ENCODE measurements at places on chromosomes 2 and 18.

- DNase-seq: no peak
Observed at GRCh38 chr2:66526180-66526579, 91.3 kb downstream of the MEIS1 start.

- no peak for DNase-seq
Observed at GRCh38 chr2:190094316-190094871, 31.9 kb upstream of the MSTN start.

DNA sequence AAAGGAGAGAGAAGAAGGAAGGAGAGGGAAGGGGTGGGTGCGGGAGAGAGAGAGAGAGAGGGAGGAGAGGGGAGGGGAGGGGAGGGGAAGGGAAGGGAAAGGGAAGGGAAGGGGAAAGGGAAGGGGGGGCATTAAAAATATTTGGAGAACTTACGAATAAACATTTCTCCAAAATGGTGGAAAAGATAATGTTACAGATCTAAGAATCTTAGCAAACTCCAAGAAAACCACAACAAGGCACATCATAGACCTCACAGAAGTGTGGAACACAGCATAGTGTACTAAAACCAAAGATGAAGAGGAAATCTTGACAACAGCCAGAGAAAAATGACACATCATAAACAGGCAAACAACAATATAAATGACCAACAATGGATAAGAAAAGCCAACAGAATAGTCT lies 83.1 kb downstream of the CRACDL start:
- DNase-seq: no peak

DNA sequence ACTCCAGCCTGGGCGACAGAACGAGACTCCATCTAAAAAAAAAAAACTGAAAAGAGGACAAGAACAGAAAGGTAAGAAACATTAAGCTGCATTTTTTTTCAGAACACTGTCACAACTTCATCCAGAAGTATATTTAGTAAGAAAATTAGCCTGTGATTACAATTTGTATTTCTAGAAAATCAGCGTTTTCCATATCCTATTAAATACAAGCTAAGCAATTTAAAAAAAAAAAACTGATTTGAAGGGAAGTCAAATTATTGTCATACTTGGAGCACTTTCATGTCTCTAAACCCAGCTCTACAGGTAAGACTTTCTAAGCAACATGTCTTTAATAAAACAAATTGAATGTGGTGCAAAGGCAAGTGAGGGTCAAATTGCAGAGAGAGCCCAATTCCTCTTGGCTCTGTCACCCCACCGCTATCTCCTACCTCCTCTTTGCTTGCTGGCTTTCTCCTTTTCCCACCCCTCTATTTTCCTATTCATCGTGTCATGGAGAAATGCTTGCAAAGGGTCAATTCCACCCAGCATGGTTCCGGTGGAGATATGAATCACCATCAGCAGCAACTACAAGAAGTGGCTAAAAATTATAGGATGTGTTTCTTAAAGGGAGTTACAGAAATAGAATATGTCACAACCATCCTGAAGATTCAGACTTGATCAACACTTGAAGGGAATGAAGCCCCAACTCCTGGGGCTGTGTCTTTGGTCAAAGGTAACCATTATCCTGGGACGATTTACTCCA lies 68.4 kb upstream of the BCL11A start:
- no peak for DNase-seq

DNA sequence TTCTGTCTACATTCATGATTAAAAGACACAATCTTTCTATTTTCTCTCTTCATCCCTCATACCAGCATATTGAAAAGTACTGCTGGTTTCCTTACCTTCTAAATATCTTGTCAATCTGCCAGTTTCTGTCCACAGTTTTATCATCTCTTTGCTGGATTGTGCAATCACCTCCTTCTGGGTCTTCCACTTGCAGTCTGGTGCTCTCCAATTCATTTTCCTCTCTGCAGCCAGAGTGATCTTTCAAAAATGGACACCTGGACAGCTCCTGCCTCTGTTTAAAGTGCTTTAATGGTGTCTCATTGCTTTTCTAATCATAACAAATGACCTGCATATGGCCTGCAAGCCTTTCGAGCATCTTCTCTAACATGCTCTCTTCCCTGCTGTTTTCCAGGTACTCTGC lies 94.0 kb downstream of the C1QL2 start:
- DNase-seq: no peak

DNA sequence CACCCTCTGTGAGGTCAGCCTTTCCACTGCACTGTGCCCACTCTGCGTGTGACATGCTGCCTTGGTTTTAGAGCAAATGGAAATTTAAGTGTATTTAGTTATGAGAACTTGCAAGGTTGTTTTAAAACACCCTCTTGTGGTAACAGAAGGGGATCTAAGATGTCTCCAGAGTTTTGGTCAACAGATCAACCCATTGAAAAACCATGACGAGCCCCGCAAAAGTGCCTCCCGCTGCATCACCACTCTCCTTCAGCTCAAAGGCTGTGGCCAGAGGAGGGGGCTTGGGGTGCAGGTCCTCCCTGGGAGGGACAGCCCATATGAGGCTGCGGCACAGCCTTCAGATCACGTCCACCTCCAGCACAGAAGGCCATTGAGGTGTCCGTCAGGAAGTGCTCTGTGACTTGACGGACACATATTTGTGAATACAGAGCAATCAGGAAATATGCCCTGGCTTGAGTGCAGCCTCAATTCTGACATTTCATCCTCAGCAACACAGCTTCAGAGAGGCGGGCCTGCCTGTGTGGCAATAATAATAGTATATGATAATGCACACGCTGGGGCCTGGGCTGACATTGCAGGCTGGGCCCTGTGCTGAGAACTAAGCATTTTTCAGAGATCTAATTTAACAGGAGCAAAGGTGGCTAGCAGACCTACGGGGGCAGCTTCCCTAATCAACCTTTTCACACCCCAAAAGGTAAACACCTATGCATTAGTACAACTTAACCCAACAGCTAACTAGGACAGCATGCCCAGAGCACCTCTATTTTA lies 213.9 kb downstream of the ANAPC1 start:
- DNase-seq: no peak

- no peak for DNase-seq
Observed at GRCh38 chr2:17479875-17480274, 38.4 kb downstream of the RAD51AP2 start.

DNA sequence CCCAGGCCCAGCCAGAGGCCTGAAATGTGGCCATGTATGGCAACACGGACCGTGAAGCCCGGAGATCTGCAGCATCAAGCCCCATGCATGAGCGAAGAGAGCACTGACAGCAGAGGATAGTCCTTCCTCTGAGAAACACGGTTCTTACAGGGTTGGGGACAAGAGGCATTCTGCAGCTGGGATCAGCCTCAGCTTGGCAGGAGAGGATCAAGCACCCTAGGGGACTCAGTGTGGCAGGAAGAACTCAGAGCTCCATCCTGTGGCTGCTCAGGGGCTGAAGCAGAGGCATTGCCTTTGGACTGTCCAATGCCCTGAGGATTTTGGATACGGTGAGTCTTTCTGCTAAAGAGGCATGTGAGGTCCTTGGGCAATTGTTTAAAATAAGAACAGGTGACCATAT lies 368.7 kb downstream of the ZNF516 start:
- no peak for DNase-seq

- DNase-seq: no peak
Observed at GRCh38 chr2:134301928-134302260, 48.0 kb downstream of the MGAT5 start.

GRCh38 chr2:190649798-190650390 lies 1.0 kb downstream of the NAB1 start:
- peak; percentile 33 for DNase-seq

- no peak for DNase-seq
Observed at GRCh38 chr2:206776432-206776831, 11.0 kb downstream of the FASTKD2 start.

- no peak for DNase-seq
Observed at GRCh38 chr2:194260185-194260584, 1396.8 kb upstream of the SLC39A10 start.

GRCh38 chr18:75654386-75654785 lies 226.9 kb upstream of the SMIM21 start:
- DNase-seq: no peak

- DNase-seq: no peak
Observed at GRCh38 chr2:26325851-26326250, 20.1 kb upstream of the SELENOI start.

DNA sequence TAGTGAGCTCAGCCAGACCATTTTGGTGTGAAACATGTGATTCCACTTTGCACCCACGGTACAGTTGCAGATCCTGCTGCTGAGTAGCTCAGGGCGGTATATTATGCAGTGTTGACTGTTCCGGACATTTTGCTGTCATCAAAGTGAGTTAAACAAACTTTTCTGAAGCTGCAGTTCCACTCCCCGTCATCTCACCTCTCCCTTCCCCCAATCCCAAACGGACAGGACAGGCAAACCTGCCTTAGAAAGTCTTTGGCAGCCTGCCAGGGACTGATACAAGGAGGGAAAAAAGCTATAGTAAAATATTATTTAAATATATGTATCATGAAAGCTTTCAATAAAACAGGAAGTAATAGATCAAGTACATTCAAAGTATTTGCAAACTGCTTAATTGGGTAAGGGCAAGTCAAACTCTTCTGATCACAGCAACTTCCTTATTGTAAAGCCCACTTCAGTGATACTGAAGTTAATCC lies 35.5 kb upstream of the SP5 start:
- DNase-seq: no peak

DNA sequence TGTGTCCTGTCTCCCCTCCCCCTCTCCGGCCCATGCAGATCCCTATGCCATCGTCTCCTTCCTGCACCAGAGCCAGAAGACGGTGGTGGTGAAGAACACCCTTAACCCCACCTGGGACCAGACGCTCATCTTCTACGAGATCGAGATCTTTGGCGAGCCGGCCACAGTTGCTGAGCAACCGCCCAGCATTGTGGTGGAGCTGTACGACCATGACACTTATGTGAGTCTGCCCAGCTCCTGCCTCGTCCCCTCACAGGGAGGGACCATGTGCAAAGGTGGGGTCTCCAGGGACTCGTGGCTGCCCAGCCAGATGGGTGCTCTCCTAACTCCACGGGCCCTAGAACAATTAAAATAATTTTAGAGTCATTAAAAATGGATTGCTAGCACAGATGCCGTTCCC lies 145.2 kb downstream of the DYSF start:
- DNase-seq: no peak

DNA sequence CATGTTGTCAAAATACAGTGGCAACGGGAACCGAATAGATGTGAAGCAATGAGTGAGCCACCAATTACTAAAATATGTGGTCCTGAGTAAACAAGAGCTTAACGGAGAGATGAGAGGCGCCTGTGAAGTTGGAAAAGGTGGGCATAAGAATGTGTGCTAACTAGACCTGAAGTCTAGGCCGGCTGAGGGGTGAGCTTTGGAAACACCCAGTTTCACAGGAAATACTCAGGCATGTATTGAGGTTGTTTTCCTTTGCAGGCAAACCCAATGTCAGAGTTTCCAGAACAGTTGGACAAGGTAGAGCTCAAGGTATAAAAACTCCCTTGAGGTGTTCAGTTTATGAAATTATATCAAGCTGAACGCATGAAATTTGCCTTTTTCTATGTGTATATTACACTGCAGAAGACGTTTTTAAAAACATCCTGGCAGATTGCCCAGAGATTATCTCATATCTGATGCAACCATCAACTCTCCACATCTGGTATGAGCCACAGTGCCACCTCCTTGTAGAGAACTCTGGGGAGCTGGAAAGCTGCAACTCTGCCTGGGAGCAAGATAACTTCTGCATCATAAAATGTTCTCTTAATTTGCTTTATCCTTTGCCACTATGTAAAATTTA lies 3.9 kb upstream of the WDSUB1 start:
- DNase-seq: peak; percentile 69

DNA sequence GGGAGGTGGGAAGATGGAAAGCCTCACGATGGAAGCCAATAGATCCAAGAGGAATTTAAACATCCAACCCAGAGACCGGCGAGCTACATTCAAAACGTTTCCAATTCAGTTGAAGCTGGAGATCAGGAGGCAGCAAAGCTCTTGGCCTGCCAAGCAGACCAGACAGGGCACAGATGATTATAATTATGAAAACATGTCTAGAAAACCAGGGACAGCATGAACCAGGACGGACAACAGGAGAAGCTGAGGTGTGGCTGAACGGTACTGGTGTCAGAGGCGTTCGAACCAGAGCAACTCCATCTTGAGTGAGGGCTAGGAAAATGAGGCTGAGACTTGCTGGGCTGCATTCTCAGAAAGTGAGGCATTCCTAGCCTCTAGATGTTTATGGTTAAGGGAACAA lies 102.2 kb upstream of the CCDC150 start:
- DNase-seq: no peak

GRCh38 chr2:173048897-173049661 lies 26.6 kb upstream of the MAP3K20 start:
- DNase-seq: peak; percentile 89

- DNase-seq: no peak
Observed at GRCh38 chr2:240786355-240786841, 33.6 kb downstream of the KIF1A start.

GRCh38 chr2:119402645-119403560 lies 28.8 kb upstream of the TMEM37 start:
- DNase-seq: no peak

- DNase-seq: no peak
Observed at GRCh38 chr2:66839551-66840320, 404.8 kb downstream of the MEIS1 start.

GRCh38 chr2:145066151-145066661 lies 546.3 kb upstream of the ZEB2 start:
- DNase-seq: no peak

- no peak for DNase-seq
Observed at GRCh38 chr2:153106802-153107477, 371.6 kb downstream of the RPRM start.

- no peak for DNase-seq
Observed at GRCh38 chr2:95050385-95051300, 25.1 kb downstream of the MAL start.

DNA sequence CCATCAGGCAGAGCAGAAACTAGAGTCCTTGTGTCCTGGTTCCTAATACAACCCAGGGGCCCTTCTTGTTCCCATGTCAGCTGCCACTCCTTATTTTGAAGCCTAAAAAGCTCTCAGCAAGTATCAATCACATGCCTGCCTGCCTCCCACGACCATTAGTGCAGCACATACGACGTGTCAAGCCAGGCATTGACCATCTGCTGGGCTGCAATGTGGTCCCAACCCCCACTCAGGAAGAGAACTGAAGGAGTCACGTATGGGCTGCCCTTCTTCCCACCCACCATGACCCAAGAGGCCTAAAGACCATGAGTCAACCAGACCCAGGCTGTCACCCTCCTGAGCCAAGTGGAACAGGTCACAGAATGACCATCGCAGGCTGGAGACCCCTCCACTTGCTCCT lies 98.8 kb downstream of the KLHL29 start:
- no peak for DNase-seq

Measured in CD14-positive monocyte (primary cell).